Head of caudate nucleus (tissue), 42 donors: ENCODE measurements at places on chromosomes 3 and 15.

DNA sequence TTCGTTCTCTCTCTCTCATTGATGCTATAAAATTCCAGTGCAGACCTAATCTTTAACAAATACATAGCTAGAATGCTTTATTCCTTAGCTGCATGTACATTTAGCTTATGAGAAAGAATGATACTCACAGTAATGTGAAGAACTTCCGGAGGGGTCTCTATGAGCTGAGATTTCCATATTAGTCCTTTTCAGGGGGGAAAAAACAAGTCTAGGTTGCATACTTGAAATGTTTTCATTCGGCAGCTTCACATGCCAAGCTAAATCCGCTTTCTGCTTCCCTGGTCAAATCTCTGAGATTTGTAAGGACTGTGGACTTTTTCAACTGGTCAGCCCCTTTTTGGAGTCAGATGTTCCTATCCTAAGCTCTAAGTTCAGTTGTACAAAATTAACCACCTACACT, 111.5 kb upstream of the COL8A1 start:
- DNase-seq = no peak

DNA sequence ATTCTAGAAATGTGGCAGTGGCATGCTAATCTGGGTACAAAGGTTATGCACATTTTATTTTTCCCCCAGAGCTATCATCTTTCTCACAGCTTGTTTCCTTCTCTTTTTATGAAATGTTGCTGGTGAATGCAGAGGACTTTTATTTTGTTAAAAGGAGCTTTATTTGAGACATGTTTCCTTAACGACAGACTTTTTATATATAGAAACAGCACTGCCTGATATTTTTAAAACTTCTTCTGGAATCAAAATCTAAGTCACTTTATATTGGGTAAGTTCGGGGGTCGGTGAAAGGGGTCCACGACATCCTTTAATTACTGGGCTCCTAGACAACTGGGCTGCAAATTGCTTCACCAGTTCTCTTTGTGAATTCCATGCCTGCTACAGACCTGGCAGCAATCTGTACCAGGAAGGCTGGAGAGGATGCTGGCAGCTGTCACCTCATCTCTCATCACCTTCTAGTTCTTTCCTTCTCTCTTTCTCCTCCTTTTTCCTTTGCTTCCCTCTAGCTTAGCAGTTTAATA, 464.7 kb downstream of the PDCD6IP start:
- DNase-seq = no peak

- no peak for DNase-seq
Measured at GRCh38 chr3:71310980-71311660, 272.4 kb downstream of the FOXP1 start.

- DNase-seq = no peak
Measured at GRCh38 chr3:12716605-12717151, 42.4 kb downstream of the TMEM40 start.

GRCh38 chr3:70519913-70520659, 207.6 kb upstream of the MDFIC2 start:
- no peak for DNase-seq
